ENCODE measurements at places on chromosomes 11 and 22.

DNA sequence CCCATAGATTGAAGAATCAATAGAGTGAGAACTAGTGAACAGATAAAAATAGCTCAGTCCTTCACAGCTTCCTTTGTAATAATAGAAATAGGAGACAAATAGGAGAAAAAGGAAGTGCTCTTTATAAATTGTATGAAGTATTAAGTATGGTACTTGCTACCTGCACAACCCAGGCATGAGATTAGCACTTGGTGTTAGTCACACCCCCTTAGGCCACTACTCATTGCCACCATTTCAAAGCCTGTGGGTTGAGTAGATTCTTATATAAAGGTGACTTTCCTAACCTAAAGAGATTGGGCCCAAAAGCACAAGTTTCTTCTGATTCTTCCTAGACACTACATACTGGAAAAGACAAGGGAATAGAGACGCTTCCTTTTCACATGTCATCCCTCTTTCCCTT, 37.7 kb upstream of the ADORA2A start:
- no peak for DNase-seq

DNA sequence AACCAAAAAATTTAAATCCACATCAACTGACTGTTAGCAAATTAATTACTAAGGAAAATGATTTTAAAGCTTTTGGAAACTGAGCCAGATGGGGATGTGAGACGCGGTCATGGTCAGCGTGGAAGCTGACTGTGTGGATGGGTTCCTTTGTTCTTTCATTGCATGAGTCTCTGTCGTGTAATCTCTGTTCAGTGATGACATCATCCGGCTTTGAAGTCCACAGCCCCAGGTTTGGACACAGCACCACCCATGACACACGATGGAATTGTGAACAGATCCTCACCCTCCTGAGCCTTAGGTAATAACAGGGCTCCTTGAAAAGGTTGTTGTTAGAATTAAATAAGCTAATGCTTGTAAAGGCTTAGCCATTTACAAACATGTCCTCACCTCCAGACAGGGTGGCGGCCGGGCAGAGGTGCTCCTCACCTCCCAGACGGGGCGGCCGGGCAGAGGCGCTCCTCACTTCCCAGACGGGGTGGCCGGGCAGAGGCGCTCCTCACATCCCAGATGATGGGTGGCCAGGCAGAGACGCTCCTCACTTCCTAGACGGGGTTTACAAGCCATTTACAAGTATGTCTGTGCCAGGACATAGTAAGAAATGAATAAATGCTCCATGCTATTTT, 677.3 kb downstream of the TBC1D22A start:
- DNase-seq: no peak

DNA sequence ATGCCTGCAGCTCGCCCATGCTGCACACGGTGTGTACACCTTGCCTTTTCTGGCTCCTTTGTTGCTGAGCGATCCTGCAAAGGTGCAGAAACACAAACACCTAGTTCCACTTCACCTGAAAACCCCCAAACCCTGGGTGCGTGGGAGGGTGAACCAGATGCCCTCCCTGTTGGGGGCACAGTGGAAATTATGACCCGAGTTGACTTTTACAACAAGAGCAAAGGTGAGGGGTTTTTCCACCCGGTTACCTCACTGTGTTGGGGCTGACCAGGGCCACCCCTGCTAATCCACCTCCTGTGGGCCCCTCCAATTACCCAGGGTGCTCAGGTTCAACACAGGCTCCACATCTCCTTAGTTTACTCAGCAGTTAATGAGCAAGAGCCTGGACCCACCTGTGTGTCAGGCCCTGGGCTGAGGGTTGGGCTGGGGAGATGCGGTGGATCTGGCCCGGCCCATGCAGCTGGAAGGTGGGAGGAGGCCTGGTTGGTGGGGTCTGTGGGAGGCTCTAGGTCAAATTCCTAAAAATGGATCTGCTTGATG, 42.1 kb downstream of the LRRC32 start:
- no peak for DNase-seq

- no peak for DNase-seq
Observed at GRCh38 chr11:77027275-77027674, 6.9 kb upstream of the B3GNT6 start.

DNA sequence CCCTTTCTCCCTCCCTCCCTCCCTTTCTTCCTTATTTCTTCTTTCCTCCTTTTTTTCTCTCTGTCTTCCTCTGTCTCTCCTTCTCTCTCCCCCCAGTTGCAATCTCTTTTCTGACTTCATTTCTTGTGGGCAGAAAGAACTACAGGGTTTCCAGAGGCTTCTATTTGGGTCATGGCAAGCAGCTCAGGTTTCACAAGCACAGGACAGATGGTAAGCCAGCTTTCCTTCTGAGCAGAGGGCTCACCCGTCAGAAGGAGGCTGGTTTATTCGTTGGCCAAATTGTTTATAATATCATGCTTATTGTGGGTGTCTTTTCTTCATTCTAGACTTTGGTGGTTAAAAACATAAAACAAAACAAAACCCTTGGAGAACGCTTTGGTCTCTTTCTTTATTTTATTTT, 58.9 kb upstream of the CLMP start:
- DNase-seq: no peak

DNA sequence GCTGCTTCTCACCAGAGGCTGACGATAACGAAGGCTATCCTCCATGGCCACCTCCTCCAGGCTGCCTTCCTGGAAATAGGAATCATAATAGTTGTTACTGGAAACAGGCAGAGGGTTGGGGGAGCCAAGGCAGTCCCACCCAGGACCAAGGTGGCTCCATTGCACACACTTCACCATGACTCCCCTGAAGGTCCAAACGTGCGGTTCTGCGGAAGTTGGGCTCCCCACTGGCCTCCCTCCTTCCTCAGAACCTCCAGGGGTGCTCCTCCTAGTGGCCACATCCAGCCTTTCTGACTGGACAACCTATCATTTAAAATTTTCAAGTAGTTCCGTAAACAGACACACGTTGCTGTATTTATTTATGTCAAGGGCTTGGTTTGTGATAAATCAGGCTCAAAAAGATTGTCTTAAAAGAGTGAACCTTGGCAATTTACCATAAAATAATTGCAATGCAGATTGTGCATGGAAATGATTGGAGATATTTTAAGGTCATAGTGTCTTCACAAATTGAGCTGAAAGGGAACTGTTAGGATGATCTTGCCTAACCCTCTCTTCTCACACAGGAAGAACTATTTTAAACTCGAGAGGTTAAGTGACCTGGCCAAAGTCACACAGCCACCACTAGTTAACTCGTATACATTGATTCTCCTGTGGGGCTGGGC, 1.4 kb upstream of the TCN2 start:
- no peak for DNase-seq

GRCh38 chr22:43343262-43343669, at the start of gene SCUBE1:
SCUBE1 (minus strand) TSS chr22:43343372; CDS start chr22:43343261, 111 bp downstream.
- DNase-seq: no peak

- no peak for DNase-seq
Observed at GRCh38 chr11:76459299-76459698, 14.5 kb downstream of the EMSY start.

DNA sequence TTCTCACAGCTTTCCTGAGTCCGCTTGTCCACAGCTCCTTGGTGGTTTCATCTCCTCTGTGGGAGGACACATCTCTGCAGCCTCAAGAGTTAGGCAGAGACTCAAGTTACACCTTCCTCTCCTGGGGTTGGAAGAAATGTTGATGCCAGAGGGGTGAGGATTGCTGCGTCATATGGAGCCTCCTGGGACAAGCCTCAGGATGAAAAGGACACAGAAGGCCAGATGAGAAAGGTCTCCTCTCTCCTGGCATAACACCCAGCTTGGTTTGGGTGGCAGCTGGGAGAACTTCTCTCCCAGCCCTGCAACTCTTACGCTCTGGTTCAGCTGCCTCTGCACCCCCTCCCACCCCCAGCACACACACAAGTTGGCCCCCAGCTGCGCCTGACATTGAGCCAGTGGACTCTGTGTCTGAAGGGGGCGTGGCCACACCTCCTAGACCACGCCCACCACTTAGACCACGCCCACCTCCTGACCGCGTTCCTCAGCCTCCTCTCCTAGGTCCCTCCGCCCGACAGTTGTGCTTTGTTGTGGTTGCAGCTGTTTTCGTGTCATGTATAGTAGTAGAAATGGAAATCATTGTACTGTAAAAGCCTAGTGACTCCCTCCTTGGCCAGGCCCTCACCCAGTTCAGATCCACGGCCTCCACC, 11.7 kb downstream of the RASD2 start:
- DNase-seq: no peak

GRCh38 chr22:47568700-47569099, 806.2 kb downstream of the TBC1D22A start:
- DNase-seq: no peak

DNA sequence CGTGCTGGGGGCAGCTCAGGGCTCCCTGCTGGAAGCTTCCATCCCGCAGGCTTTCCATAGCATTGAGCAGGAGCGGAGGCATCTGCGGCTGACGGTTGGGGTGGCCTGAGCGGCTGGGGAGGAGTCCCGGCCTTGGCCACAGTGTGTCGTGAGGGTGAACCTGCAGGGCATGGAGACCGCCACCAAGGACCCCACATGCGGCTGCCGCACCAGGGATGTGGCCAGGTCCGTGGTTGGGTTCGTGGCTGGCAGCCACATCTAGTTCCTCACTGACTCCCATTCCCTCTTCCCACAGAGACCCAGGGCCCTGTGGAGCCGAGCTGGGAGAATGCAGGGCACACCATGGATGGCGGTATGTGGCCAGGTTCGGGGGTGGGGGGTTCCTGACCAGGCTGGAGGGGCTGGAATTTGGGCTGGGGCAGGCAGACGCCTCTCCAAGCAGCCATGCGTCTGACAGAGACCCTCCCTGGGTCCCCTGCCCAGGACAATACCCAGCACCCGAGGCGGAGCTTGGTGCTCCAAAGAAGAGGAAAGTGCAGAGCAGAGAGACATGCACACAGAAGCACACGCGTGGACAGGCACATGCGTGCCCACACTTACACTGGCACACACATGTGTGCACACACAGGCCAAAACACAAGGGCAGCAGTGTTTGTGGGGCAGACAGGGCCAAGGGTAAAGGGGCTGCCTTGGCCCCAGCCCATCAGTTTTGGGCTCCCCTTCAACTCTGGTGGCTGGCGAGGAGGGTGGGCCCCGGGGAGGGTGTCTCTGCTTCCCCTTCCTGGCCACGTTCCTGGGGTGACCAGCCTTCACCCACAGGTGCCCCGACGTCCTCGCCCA, 2.7 kb downstream of the MUC5B start:
- DNase-seq: no peak

DNA sequence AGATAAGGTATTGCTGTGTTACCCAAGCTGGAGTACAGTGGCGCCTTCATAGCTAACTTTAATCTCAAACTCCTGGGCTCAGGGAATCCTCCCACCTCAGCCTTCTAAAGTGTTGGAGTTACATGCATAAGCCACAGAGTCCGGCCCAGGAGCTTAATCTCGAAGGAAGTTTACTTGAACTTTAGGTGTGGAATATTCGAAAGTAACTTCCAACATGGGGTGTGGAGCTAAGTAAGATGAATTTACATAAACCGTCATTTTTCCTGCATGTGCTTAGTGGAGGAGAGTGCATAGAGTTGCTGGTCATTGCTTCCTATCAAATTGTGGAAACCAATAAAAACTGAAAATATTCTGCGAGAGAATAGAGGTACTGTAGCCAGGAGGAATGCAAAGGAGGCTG, 1.5 kb downstream of the ATG13 start:
- DNase-seq: no peak

DNA sequence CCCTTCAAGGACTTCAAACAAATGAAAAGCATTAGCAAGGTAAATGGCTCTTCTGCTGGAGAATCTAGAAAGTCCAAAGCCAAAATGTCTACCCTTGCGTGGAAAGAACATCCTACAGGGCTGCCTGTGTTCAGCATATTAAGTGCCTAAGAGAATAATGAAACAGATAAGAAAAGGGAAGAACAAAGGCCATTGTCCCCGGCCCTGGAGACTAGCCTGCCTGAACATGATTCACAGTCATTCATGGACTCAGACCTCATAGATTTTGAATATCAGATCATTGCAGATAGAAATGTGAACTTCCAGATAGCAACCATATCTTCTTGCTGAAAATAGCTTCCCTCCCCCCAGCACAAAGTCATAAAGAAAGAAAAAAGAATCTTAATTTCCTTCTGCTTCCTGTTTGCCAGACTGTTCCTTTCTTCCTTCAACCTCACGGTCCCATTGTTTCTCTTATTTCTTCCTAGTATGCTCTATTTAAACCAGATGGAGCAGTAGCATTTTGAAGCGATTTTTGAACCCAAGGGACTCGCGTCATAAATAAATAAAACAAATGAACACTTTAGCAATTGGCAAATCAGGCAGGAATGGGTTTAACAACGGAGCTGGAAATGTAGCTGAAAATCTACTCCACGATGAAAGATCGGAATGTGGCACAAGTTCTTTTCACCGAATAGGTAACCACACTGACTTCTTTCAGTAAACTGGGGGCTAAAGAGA, 408.2 kb upstream of the CCDC90B start:
- DNase-seq: no peak

DNA sequence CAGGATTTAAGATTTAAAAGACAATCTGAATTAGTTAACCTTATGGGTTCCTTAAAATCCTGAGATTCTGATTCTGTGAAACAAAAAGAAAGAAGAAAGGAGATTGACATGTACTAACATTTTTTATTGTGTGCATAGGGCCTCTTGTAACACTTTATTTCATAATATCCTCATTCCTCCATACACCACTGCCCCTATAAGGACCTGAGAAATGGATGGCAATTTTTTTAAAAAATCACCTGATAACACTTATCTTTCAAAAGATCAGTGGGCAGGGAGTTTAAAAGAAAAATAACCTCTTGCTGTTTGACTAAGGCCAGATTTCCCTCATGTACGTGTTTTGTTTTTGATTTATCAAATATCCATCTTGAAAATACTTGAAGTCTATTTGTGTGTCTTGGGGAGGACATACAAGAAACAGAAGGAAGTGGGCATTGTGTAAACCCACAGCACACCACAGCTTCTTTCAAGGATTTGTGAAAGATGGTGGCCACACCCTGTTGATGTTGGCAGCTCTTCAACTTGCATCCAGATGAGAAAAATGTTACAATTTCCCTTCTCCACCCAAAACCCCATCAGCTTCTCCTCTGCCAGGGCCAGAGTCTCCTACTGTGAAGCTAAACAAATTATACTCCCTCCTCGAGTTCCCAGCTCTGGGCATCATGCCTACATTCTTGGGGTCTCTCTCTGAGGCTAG, 35.0 kb upstream of the MPEG1 start:
- DNase-seq: no peak

- no peak for DNase-seq
Observed at GRCh38 chr11:59857439-59858434, 8.6 kb downstream of the TCN1 start.

DNA sequence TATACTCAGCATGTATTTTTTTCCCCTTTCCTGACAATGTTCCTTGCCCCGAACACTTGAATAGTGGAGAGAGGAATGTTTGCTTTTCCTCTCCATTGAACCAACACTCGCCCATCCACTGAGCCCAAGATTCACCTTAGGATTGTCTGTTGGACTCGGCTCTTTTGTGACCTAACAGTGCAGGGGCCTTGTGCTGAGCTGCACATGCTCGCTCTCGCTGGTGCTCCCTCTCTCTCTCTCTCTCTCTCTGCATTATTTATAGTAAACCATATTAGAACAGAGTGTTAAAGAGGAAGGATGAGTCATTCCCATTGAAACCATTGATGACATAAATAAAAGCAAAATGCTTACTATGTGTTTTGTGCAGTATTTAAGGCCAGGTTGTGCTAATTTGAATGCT, 20.7 kb downstream of the ZBTB16 start:
- DNase-seq: no peak

All from hypothalamus (tissue), 51 donors.